ENCODE measurements at places on chromosomes 13 and 19.
A peak's percentile ranks its signal among the peaks of the same experiment; 100 is the strongest.

DNA sequence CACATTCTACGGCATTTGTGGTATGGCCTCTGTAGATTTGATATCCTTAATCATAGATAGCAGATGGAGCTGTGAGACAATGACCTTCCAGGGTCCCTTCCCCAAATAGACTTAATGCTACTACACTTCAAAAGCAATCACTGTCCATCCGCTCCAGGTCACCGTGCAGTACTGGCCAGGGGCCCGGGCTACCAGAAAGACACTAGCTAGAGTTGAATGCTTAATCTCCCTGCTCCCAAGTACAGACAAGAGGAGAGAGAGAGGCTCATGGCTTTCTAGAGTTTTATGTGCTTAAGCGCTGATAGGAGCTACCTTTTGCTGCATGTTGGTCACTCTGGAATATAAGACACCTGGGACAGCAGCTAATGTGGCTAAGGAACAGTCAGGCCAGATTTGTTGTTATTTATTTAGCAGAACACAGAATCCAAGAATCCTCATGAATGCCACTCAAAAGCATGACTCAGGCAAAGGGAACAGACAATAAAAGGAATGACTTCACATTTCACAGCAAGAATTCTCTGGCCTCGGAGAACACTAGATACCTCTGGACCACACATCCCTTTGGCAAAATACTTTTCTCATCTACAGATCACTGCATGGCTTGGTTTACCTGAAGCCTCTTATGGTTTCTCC is 165.0 kb downstream of the LACC1 start:
- no peak for DNase-seq

DNA sequence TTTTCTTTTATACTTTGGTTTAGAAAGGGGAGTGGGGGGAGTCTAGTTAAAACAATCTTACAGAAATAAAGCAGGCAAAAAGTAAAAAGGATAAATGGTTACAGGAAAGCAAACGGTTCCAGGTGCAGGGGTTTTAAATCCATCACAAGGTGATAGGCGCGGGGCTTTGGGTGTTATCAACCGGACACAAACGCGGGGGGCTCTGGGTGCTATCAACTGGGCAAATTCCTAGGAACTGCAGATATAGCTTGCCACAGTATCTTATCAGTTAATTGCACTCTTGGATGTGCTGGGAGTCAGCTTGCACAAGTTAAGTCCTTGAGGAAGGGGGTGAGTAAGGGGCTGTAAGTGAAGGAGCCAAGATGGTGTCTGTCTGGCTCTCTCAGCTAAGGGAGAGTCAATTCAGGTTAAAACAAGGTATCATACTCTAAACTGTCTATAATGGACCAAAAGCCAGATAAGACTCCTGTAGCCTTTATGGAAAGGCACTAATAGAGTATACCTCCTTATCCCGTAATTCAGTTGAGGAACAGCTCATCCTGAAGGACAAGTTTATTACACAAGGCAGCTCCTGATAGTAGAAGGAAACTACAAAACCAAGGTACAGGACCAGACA is 32.6 kb upstream of the ZSCAN5A start:
- DNase-seq = no peak

DNA sequence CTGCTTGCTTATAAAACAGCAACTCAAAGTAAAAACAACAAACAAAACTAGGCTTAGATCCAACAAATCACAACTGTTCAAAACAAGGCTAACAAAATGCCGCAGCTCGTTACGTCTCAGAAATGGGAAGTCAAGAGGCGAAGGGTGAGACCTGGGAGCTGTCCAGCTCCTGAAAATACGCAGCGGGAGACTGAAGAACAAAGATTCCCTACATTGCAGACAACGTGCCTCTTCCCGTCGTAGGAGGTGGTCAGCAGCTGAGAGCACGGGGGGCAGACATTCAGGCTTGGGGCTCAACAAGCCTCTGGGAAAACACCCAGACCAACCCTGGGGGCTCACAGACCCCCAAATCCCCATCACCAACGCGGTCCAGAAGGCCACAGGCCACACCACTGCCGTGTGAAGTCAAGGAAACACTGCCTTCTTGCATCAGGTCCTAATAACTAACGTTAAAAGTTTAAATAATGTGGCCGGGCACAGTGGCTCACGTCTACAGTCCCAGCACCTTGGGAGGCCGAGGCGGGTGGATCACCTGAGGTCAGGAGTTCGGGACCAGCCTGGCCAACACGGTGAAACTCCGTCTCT is 13.5 kb downstream of the PLPP2 start:
- peak; percentile 52 for DNase-seq

- no peak for DNase-seq
Observed at GRCh38 chr13:65088906-65089305, 2141.2 kb downstream of the PCDH9 start.

DNA sequence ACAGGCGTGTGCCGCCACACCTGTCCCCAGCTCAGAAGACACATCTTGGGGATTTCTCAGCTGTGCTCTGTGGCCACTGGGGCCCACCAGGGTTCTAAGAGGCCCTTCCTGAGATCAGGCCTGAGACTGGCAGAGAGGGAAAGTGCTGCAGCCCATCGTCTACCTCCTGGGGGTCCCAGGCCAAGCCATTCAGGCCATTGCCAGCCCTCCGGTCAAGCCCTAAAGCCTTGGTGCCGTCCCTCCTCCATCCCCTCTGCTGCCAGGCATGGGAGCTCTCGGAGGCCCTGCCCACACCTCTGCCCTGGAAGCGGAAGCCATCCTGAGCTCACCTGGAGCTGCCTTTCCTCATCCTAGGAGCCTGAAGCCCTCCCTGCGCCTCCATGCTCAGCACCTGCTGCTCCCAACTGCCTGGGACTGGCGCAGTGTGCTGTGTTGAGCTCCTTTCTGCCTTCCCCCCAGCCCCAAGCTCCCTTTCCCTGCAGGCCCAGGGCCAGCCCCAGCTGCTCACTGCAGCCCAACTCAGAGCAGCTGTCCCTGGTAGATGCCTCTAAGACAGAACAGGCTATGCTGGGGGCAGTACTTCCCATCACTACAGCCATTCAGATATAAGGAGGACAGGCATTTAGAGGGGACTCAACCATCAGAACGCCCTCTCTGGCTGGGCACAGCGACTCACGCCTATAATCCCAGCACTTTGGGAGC is 2.9 kb downstream of the SLC7A9 start:
- no peak for DNase-seq

- peak; percentile 18 for DNase-seq
Observed at GRCh38 chr13:91017669-91018053, 329.8 kb upstream of the MIR17HG start.
